ENCODE measurements at places on chromosomes 11 and 22.

DNA sequence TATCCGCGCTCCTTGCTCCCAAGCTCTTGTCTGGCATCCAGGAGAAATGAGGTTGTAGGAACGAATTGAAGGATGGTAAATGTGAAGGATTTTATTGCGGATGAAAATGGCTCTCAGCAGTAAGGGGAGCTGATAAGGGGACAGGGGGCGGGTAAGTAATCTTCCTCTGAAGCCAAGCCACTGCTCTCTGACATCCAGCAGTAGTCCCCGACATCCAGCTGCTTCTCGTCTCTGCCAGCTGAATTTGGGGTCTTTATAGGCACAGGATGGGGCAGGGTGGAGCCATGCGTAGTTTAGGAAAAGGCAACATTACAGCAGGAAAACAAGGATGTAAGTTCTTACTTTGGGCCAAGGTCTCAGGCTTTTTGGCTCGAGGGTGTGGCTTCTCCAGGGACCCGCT, 1370.1 kb upstream of the RAG2 start:
- no peak for DNase-seq

- no peak for DNase-seq
Observed at GRCh38 chr22:50105208-50106100, 15.6 kb downstream of the MOV10L1 start.

DNA sequence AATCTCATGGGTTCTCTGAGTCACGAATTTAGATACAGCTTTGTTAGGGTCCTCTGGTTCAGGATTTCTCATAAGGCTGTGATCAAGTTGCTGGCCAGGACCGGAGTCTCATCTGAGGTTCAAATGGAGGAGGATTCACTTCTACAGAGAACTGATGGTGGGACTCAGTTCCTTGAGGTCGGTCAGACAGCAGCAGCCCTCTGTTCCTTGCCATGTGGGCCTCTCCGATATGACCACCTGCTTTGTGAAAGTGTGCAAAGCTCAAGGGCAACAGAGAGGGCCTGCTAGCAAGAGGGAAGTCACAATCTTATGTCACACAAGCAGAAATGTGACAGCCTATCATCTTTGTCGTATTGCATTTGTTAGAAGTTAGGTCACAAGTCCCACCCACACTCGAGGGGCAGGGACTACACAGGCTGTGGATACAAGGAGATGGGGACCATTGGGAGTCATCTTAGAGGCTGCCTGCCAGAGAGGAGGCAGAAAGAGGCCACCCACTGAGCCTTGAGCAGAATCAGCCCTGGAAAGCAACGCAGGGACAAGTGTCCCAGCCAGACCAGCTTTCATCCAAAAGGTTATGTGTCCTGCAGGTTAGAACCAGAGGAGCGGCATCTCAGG, 34.5 kb downstream of the RPUSD4 start:
- no peak for DNase-seq

- no peak for DNase-seq
Observed at GRCh38 chr22:29695129-29695926, 24.5 kb upstream of the CABP7 start.

- DNase-seq = no peak
Observed at GRCh38 chr11:82577246-82577645, 156.4 kb downstream of the FAM181B start.

DNA sequence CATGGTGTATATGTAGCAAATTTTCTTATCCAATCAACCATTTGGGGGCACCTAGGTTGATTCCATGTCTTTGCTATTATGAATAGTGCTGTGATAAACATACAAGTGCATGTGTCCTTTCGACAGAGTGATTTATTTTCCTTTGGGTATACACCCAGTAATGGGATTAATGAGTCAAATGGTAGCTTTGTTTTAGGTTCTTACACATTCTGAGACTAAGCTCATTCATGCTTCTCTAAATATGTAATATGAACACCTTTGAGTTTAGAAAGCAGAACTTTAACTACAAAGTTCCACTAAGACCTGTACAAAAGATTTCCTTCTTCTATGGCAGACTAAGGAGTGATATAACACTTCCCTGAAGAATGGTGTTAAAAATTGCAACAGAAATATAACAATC, 627.0 kb downstream of the KCNA4 start:
- DNase-seq = no peak

DNA sequence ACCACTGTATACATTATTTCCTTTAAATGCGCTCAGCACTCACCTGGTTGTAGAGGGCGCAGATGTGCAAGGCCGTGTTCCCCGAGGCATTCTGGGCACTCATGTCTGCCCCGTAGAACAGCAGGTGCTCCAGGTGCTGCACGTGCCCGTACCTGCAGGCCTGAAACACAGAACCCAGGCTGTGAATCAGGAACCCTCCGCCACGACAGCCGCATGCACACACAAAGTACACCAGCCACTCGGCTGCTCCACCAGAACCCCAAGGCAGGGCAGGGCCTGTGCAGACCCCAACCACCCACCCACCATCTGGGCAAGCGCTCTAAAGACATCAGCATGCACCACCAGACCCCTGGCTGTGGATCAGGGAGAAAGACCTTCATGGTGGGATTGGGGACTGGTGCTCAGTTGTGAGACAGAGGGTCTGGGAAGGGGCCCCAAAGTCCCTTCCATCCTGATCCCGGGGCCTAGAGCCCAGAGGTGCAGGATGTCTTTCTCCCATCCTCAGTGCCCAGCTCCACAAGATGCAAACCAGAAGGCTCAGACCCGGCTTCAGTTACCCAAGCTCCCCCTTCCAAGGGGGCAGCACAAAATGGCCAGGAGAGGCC, 177.2 kb downstream of the SHANK2 start:
- DNase-seq = no peak

GRCh38 chr11:74354036-74354435, 42.6 kb upstream of the P4HA3 start:
- no peak for DNase-seq

DNA sequence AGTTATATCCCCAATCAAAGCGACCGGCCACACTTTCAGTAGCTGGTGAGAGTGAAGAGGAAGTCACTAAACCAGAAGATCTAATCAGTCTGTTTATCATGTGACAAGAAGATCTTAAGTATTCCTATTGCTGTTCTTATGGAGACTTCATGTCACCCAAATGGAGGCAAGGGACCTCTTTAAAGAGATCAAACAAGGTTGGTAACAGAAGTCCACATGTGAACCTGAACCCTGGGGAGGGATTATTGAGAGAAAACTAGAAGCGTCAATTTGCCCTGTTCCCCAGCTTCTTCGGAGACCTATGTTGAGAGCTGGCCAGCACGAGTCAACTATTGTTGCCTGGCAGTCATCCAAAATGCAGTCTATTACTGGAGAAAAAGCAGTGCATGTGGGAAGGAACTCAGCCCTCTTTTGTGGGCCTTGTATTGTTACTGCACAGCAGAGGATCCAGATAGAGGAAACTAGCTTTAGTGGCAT, 76.9 kb upstream of the CTSC start:
- DNase-seq = no peak

- DNase-seq = no peak
Observed at GRCh38 chr11:71441251-71441650, 6.9 kb downstream of the DHCR7 start.

DNA sequence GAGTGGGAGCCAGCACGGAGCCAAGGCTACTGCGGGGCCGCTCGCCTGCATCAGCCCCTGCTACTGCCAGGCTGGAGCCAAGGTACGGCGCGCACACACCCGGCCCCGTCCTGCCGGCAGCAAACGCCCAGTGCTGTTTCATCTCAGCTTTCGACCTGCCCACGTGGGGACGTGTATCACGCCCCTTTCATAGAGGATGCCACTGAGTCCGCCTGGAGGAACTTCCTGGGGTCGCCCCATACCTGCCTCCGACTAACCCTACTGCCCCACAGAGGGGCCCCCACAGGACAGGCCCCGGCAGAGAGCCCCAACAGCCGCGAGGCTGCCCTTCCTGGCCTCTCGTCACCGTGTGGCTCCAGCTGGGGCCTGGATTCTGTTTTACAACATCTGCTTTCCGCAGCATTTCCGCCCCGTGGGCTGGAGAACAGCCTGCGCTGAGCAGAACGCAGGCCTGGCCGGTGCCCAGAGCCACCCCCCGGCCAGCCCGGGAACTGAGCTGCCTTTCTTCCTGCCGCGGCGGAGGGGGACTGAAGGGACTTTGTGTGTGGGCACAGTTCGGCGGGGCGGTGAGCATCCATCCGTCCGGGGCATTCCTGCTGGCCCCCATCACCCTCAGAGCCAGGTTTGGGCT, 22.9 kb upstream of the ARHGAP8 start:
- DNase-seq = no peak

DNA sequence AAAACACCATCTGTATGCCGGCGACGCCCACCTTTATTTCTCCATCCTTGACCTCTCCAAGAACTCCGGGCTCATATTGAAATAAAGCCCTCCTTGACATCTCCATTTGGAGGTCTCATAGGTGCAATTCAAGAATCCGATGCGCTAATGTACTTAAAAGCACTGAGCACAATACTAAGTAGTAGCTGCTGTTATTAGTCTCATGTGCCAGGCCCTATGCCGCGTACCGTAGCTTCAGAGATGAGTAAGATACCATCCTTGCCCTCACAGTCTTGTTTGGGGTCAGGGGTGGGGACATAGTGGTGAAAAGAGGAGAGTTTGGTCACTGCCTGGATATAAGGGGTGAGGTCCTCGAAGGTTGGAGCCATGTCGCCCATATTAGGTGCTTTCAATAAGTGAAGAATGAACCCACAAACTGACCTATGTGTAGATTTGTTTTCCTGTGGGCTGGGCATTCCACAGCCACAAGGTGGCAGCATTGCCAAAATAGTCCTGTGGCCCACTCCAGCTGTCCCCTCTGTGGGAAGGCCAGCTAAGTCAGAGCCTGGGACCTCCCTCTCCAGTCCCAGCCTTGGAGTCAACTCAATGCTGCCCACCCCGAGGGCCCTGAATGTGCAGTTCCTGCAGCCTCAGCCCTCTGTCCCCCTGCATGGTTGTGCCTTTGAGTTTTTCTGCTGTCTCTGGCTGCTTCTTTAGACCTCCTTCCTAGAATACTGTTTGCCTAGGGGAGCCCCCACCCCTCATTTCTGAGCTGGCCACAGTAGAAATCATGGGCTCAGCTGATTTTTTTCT, 6.5 kb downstream of the DCPS start:
- DNase-seq = peak; percentile 11

GRCh38 chr11:86370171-86370570, 4.5 kb upstream of the CCDC81 start:
- no peak for DNase-seq

- no peak for DNase-seq
Observed at GRCh38 chr11:78190871-78191538, 2.3 kb downstream of the USP35 start.

DNA sequence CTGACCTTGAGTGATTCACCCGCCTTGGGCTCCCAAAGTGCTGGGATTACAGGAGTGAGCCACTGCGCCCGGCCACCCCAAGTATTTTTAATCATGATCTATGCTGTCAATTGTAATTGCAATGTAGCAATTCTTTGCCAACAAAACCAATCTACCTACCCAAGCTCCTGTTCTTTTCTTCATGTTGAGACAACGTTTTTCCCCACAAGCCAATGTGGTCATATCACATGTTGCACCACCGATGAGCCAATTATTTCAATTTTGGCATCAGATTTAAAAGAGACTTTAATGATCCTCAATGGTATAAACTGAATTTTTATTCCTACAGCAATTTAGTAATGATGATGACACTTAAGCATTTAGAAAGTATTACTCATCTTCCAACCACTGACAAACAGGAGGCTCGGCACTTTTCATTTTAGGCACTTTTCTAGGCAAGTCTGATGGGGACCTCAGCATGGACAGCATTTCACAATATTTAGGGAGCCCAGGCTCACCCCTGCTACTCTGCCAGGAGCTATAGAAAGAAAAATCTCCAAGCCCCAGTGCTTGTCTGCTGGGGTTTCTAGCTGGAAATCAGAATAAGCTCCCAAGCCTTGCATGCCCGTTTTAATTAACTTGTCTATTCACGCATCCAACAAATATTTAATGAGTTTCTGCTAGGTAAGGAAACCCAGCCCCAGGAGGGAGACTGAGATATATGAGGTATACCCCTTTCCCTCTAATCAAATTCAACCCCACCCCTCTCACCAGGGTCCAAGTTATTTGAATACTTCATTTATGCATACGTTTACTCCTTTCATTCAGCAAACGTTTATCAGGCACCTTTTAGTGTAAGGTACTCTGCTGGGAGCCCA, 291.4 kb downstream of the ST3GAL4 start:
- no peak for DNase-seq

DNA sequence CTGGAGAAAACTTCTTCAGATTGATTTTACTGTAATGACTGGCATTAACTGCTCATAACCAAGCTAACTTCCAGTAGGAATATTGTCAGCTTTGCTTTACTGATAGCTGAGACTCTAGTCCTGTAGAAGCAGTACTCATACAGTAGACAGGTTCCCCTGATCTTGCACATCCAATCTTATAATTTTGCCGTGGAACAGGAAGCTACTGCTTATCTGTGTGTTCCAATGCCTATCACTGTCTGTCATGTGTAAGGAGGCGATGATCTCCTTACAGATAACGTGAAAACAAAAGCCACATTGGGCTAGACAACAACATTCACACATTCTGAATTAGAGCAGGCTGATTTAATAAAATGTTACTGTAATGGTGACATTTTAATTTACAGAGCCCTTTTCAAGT, 13.2 kb downstream of the HSD17B12 start:
- DNase-seq = no peak

- no peak for DNase-seq
Observed at GRCh38 chr11:384511-384910, 9.5 kb upstream of the PKP3 start.

DNA sequence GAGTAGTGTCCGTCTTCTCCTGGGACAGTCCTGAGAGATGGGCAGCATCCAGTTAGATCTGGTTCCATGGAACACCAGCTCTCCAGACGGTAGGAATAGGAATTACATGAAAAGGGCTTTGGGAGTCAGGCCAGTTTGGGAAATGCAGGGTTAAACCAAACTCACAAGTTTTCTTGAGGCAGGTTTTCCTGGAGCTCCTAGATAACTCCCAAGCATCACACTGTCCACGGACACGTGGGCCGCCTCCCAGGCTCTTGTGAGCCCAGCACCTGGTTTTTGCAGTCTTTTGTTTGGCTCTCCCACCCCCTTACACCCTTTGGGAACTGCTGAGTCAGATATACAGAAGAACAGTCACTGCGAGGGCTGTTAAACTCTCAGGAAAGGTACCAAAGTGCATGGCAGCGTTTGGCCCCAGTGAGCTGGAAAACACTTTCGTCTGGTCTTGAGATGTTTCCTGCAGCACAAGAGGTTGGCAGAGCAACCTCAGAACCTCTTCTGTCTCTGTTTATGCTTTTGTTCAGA, 90.0 kb downstream of the BCR start:
- no peak for DNase-seq

GRCh38 chr11:131802440-131803115, 432.2 kb downstream of the NTM start:
- DNase-seq = no peak

- no peak for DNase-seq
Observed at GRCh38 chr11:72553706-72554105, 119.4 kb upstream of the CLPB start.

- DNase-seq = no peak
Observed at GRCh38 chr11:63920126-63920938, 3.4 kb upstream of the RCOR2 start.

GRCh38 chr11:108369064-108369463, 98.3 kb downstream of the C11orf65 start:
- DNase-seq = no peak

- no peak for DNase-seq
Observed at GRCh38 chr11:67289226-67289650, at the start of gene ANKRD13D. TSS of gene ANKRD13D (plus strand) at chr11:67289303. CDS start at chr11:67289461, 158 bp downstream.

- DNase-seq = no peak
Observed at GRCh38 chr11:104594228-104594958, 303.9 kb downstream of the CASP12 start.

Measured in activated naive CD8-positive, alpha-beta T cell treated with anti-CD3 and anti-CD28 coated beads, Interleukin-2, amount 50 U/mL, for 16 hours (primary cell).